ENCODE measurements at places on chromosomes 5 and 9.

DNA sequence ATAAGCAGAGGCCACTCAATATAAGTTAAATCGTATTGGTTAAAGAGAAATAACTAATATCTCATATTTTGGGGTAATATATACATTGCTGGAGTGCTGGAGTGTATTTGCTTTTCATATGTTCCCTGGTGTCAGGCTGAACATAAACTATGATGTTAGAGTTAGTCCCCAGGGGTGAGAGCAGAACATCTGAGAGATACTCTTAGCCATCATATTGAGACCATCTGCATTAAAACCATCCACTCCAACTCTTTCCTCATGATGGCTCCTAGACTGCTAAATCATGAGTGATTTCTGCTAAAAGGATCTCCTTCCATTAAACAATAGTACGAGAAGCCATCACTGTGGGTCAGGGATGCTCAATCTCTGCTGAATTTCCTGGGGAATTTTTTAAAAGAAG, 436.2 kb downstream of the DTWD2 start:
- no peak for DNase-seq

- no peak for DNase-seq
Observed at GRCh38 chr5:3142261-3143027, 391.0 kb upstream of the IRX2 start.

GRCh38 chr9:22913026-22913425, 466.4 kb downstream of the DMRTA1 start:
- DNase-seq: no peak

DNA sequence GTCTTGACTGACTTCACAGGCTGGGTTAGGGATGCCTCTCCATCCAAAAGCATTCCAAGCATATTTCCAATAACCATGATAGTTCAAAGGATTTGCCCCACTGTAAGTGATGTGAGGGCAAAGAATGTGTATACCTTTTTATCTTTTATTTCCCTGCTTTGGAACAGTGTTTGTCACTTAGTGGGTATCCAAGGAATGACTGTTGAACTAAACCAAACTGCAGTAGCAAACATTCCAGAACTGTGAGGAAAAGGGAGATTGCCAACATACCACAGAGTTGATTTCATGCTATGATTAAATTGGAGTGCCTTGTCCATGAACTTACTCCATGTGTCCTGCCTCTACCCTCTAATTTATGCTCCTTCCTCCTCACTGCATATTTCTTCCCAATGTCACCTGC, 400.0 kb downstream of the KIAA0825 start:
- DNase-seq: no peak

DNA sequence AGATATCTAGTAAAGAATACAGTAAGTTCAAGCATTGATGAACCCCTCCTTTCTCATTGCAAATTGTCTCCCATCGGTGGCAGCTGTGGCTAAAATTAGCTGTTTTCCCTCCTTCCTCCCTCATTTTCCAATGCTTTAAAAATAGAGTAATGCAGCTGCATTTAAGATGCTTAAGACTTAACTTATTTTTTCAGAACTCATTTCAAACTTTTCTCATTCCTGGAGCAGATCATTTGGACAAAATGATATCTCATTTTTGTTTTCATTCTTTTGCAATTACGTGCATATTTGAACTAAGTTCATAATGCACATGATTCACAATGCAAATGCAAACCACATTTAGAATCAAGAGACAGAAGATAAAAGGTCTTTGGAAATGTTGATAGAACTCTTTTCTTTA, 14.6 kb downstream of the HSPB3 start:
- DNase-seq: no peak

DNA sequence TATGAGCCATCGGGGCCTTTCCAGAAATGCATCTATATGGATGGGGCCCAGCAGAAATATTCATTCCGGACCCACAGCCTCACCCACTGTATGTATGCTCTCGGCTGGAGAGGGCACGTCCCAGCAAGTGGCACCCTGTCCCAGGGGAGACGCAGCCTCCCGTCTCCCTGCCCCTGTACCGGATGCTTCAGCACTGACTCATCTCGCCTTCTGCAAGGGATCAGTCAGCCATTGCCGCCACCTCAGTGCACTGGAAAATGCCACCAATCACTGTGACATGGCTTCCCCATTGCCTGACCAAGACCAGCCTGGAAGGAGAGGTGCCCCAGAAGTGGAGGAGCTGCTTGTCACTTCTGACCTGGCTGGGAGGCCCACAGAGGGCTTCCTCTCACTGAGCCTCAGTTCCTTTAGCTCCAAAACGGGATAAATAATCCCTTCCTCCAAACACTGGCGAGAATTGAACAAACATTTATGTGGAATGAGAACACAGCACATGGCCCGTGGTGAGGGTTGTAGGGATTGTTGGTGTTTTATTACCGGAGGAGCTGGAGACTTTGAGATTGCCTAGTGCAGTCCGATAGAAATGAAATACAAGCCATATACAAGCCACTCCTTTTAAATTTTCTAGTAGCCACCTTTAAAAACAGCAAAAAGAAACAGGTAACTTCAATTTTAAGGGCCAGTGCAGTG, 43.9 kb upstream of the ORM1 start:
- DNase-seq: no peak

- DNase-seq: no peak
Observed at GRCh38 chr9:87156247-87156646, 208.9 kb upstream of the GAS1 start.

- DNase-seq: no peak
Observed at GRCh38 chr9:98875536-98875935, 68.1 kb downstream of the GALNT12 start.

GRCh38 chr5:72268753-72269410, 51.2 kb downstream of the MRPS27 start:
- no peak for DNase-seq

GRCh38 chr5:35811108-35811741, 45.5 kb upstream of the IL7R start:
- DNase-seq: peak; percentile 23

DNA sequence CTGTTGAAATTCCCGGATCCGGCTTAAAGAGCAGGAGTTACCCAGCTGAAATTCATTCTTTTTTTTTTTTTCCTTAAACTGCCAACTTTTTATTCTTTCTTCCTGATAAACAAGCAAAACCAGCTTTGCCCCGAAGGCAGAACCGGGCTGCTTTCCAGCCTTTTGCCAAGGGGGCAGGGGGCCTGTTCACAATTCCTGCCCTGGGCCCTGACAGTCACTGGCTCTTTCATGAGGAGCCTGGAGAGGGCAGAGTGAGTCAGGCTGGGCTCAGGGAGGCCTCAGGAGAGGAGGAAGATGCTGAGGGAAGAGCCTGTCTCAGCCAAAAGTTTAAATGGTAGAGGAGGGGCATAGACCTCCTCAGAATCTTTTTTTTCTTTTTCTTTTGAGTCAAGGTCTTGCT, 4.8 kb downstream of the GLIPR2 start:
- no peak for DNase-seq

Data from T-helper 22 cell (primary cell).